ENCODE measurements at places on chromosomes 11 and 22. TPM values are rescaled to one million over a fixed set of nuclear protein-coding genes. Genes with fewer than 3 reads are reported as not detected.

GRCh38 chr11:35061516-35062440 lies 77.2 kb upstream of the CD44 start:
- DNase-seq = no peak

- no peak for DNase-seq
These were observed 99.4 kb downstream of the ETS1 start for GRCh38 chr11:128487978-128488377.

DNA sequence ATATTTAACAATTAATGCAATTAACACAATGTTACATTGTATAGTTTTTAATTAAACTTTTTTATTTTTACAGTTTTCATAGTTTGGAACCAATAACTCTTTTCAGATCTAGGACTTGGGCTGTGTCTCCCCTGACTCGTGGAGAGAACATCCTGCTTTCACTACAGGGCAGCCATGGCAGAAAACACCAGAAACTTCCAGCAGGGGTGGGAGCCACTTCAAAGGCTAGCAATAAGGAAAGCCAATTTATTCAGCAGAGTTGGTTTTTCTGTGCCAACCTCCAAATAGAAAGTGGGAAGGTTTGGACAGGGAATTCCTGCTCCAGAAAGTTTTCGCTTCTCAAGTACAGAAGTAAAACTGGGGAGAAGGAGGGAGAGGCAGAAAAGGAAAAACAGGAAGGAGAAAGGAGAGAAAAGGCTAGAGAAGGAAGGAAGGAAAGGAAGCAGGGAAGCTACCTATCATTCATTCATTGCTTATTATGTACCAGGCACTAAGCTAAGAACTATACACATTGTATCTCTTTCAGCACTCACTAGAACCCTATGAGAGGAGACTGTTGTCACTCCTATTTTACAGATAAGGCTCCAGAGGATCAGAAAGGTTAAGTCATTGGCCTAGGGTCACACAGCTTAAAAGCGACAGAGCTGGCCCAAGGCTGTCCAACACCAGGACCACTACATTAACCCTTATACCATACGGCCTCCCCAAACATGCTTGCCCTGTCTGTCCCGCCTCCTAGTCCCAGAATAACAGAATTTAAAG lies 54.8 kb upstream of the CREB3L1 start:
- DNase-seq = no peak

DNA sequence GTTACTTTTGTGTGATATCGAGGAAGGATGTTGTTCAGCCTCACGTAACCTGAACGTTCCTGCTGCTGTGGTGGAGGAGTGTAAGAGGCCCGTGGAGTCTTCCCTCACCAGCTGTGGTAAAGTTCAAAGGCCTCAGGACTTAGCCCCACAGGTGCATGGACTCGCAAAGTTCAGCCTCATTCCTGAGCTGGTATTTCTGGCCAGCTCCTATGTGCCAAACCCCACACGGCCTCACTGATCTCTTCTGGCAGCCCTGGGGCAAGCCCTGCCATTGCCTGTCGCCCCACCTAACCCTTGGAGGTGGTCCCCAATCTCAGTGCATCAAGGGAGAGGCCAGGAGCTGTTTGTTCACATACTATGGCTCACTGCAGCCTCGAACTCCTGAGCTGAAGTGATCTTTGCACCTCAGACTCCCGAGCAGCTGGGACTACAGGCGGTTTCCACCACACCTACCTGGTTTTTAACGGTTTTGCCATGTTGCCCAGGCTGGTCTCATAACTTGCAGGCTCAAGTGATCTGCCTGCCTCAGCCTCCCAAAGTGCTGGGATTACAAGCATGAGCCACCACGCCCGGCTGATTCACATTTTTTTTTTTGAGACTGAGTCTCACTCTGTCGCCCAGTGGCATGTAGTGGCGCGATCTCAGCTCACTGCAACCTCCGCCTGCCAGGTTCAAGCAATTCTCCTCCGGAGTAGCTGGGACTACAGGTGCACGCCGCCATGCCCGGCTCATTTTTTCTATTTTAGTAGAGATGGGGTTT lies 2.2 kb downstream of the PHRF1 start:
- no peak for DNase-seq

The SLC22A9 gene
- not detected for total RNA-seq

The PLXNB2 gene
- total RNA-seq = 49.9 TPM

The GGTLC3 gene
- not detected for total RNA-seq

All from activated CD8-positive, alpha-beta T cell treated with anti-CD3 and anti-CD28 coated beads, Interleukin-2, amount 10 ng/mL, durations not matched to agents 7 days and 5 days (primary cell).